SK-N-MC (cell line): ENCODE measurements at places on chromosomes 13 and 19.

- DNase-seq: no peak
Observed at GRCh38 chr19:16185768-16186123, 536 bp downstream of the FAM32A start.

DNA sequence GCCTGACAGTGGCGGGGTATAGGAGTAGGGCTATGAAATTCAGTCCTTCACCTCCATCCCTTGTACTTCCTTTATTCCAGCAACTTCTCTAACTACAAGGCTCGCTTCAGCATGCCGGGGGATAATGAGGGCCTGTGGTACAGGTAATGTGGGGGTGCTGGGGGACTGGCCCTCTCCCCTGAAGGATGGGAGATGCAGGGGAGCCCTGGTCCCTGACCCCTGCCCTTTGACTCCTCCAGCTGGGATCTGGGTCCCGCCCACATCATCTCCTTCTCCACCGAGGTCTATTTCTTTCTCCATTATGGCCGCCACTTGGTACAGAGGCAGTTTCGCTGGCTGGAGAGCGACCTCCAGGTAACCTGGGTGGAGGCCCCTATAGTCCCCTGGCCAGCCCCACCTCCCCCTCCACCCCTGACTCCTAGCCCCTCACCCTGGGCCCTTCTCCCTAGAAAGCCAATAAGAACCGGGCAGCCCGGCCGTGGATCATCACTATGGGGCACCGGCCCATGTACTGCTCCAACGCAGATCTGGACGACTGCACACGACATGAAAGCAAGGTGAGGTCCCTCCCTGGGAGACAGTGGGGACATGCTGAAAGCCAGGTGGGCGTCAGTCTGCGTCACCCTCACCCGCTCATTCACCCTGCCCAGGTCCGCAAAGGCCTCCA is 16.5 kb downstream of the ACP7 start:
- DNase-seq: no peak

GRCh38 chr19:925087-925525 is 729 bp upstream of the ARID3A start:
- DNase-seq: peak; percentile 22

GRCh38 chr13:41960637-41961465 is at the start of gene VWA8:
Gene VWA8 (minus strand): TSS chr13:41961109. CDS start chr13:41961015, 94 bp downstream.
- no peak for DNase-seq

DNA sequence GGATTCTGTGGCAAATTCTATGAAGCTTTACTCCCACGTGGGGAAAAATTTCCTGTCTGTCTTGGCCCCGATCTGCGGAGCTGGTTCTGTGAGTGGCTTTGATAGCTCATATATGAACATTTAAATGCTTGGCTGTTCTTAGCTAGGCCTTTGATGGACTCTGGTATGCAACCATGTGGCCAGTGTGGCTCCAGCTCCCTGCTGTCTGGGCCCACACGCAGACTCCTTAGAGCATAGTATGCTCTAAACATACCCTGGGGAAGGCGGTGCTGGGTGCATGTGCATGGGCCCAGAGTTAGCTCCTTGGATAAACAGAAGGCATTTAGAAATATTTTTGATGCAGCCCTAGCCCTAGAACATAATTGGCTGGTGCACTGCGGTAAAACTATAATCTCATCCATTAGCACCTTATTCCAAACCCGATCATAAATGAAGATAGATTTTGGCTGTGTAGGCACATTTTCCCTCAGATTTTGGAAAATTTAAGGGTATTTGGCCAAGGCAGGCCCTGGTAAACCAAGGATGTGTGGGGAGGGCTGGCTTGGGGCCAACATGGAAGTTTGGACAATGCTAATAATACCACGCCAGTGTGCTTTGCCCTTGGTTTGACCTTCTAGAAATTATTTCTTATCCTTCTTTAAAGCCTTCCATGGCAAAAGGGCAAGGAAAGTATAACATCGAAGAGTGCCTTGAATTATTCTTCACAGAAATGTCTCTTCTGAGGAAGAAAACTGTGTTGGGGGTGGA is 153.5 kb downstream of the LMO7 start:
- DNase-seq: no peak

- DNase-seq: no peak
Observed at GRCh38 chr13:43122791-43123190, 99.4 kb downstream of the DNAJC15 start.

- no peak for DNase-seq
Observed at GRCh38 chr13:30968846-30969245, 36.4 kb downstream of the TEX26 start.

GRCh38 chr13:97723655-97724054 is 229.8 kb upstream of the IPO5 start:
- no peak for DNase-seq

- no peak for DNase-seq
Observed at GRCh38 chr19:51781999-51782398, 13.0 kb upstream of the FPR3 start.

- DNase-seq: no peak
Observed at GRCh38 chr13:100549316-100549715, 39.3 kb downstream of the GGACT start.

- DNase-seq: no peak
Observed at GRCh38 chr19:15469513-15470297, 5.4 kb upstream of the RASAL3 start.

- no peak for DNase-seq
Observed at GRCh38 chr13:110713981-110714796, 689 bp downstream of the ING1 start.

DNA sequence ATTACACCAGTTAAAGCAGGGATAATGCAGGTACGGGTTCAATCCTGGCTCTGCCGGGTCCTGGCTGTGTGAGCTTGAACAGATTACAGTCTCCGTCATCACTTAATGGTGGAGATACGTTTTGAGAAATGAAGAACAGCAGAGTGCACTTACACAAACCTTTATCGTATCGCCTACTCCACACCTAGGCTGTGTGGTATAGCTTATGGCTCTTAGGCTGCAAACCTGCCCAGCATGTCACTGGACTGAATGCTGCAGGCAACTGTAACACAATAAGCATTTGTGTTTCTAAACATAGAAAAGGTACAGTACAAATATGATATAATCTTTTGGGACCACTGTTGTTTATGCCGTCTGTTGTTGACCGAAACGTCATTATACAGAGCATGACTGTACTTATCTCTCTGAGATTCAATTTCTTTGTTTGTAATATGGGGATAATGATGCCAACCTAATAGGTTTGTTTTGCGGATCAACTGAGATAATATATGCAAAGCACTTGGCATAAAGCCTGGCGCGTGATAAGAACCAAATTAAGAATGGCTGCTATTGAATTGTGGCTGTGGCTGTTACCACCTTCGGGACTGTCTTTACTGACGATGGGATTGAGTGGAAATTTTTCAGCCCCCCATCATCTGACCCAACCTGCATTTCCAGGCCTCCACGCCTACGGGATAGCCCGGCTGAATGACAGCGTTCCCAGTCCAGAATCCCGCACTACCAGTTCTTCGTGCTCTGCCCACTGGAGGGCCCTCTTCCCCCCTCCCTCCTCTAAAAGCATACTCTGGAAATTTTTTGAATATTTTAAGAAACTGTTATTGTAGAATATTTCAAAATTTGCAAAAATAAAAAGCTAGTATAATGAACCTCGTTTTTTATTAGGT is 11.2 kb downstream of the KRTDAP start:
- no peak for DNase-seq

- DNase-seq: no peak
Observed at GRCh38 chr13:89584058-89584620, 1763.3 kb upstream of the MIR17HG start.

- DNase-seq: no peak
Observed at GRCh38 chr19:41913538-41914423, 14.5 kb downstream of the ERFL start.

DNA sequence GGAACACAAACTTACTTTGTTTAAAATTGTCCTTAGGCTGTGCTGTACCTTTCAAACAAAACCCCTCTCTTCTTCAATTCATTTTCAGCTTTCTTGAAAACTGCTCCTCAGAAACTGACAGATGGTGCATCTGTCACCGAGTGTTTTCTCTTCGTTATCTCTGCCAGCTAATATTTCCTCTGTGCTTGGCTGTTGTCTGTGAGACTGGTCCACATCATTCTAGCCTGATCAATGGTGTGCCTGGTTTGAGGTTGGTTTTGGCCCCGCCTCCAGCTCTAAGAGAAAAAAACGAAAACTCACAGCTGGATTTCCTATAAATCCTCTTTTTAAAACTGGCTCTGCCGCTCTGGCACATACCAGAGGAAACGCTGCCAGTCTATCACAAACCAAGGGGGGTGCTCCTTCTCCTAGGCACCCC is 79.7 kb downstream of the STARD13 start:
- no peak for DNase-seq

- no peak for DNase-seq
Observed at GRCh38 chr19:15452111-15453047, 2.6 kb upstream of the WIZ start.

DNA sequence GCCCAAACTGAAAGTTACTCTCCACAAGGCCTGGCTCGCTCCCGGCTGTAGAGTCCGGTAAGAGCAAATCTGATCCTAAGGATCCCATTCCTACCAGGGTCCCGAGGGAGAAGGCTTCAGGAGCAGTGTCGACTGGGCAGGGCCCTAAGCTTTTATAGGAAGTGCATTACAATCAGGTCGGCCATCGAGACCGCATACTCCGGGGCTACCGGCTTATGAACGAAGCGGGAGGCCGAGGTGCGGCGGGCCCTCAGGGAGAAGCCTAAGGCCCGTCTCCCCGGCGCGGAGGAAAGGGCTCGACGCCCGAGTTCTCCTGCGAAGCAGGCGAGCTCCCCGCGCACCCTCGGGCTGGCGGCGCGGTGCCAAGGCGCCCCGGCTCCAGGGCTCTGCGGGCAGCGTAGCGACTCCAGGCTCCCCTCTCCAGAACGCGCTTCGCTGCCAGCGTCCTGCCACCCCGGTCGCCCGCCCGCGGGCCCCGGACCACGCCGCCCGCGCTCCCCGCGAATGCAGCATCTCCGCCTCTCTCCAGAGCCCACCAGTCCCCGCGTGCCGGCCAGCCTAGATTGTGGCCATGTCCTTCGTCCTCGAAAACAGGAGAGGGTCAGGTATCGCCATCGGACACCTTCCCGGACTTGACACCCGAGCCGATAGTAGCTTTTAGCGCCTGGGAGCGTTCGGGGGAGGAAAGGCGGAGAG is 1.4 kb downstream of the EFNB2 start:
- DNase-seq: no peak

DNA sequence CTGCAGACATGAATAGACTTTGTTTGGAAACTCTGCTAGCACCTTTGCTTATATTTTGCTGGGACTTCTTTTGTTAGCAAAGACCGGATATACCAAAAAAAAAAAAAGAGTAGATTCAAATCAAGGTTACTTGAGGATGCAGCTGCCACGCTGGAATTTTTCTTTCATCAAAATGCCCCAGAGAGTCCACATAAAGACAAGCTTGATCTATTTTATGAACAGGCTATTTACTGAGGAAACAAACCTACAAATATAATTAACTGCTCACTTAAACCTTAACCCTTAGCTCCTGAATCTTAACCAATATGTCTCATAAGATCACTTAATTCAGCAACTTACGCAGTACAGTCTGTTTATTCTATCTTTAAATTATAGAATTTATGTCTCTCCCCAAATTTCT is 27.1 kb upstream of the DOCK9 start:
- no peak for DNase-seq

- DNase-seq: no peak
Observed at GRCh38 chr19:41233748-41234240, 14.8 kb downstream of the AXL start.

- DNase-seq: no peak
Observed at GRCh38 chr19:782878-783668, 14.2 kb upstream of the PTBP1 start.

DNA sequence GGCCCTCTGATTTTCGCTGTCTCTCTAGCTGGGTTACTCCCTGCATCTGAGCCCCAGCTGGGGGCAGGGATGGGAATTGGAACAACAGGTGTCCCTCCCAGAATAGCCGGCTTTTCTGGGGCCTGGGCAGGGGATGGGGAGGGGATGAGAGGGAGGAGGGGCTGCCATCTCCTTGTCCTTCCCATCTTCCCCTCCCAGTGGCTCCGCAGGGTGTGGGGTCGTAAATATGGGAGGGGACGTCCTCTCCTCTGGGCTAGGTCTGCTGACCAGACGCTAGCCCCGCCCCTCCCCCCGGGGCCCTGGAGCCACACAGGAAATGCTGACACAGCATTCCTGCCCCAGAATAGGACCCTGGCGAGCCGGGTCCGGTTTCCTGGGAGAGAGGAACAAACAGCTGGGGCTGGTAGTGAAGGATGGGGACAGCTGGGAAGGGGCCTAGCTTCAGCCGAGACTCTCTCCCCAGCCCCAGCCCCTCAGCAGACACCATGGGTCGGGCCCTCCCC is 1.1 kb downstream of the RYR1 start:
- DNase-seq: no peak

GRCh38 chr13:71869274-71869673 is 2.3 kb upstream of the DACH1 start:
- DNase-seq: no peak

DNA sequence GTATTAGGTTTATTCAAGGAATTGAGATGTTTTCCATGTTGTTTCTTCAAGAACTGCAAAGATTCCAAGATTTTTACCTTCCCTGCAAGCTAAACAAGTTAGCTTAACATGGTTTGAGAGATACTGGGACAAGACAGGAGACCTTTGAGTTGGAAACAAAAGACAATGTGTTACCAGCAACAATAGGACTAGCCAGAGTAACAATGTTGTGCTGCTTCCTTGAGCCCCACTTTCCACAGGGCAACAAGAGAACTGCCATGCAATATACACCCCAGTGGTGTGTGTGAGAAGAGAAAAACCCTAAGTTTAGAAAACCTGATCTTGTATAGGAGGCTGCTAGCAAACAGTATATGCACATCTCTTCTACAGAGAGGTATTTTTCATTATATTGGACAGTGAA is 264.6 kb downstream of the PCDH20 start:
- DNase-seq: no peak

DNA sequence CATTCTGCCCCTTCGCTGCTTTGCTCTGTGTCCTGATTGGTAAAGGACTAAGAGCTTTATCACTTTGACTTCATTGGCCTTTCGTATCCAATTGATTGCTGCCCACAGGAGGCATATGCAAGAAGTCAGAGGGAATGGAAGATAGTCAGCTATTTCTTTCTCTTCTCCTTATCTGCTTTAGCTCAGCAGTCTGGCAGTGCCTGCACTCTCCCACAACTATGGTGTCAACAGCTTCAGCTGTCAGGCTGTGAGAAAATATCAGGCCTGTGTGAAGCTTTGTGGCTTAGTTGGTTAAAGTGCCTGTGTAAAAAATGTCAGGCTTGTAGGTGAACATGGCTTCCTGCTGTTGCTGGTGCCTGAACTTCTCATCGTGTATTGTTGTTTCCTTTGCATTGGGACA is 243.0 kb downstream of the PCDH17 start:
- no peak for DNase-seq
